NT2/D1 (cell line): ENCODE measurements at places on chromosomes 7 and 10.

GRCh38 chr10:43273997-43274396 lies 7.1 kb upstream of the RASGEF1A start:
- no peak for DNase-seq

GRCh38 chr10:95560278-95561176 lies 644 bp downstream of the SORBS1 start:
- DNase-seq: no peak

GRCh38 chr10:124224331-124225028 lies 131.1 kb upstream of the CHST15 start:
- DNase-seq: no peak

DNA sequence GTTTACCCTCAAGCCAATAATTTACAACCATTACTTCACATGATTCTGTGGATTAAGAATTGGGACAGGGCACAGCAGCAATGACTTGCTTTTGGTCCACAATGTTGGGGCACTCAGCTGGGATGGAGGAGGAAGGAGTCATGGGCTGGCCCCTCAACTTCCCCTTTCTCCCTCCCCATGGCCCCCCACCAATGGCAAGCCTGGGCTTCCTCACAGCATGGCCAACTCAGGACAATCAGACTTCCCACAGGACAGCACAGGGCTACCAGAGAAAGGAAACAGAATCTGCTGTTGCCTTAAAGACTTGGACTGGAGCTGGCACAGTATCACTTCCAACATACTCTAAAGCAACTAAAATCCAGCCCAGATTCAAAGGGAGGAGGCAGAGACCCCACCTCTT lies 160.7 kb downstream of the PTPN20 start:
- DNase-seq: no peak
